ENCODE measurements at places on chromosomes 16 and 17.

DNA sequence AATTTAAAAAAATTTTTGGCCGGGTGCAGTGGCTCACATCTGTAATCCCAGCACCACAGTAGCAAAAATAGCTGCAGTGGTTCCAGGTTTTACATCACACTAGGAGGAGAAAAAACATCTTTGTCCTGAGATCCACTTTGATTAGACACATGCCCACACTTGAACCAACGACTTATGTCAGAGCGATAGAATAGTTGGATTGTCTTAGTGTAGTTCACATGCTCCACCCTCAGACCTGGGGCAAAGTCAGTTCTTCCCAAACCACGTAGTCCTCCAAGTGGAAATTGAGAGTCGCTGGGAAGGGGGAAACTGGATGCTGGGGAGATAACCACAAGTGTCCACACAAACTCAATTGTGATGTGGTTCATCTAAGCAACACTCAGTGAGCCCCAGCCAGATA lies 11.4 kb upstream of the ITGAM start:
- no peak for DNase-seq

DNA sequence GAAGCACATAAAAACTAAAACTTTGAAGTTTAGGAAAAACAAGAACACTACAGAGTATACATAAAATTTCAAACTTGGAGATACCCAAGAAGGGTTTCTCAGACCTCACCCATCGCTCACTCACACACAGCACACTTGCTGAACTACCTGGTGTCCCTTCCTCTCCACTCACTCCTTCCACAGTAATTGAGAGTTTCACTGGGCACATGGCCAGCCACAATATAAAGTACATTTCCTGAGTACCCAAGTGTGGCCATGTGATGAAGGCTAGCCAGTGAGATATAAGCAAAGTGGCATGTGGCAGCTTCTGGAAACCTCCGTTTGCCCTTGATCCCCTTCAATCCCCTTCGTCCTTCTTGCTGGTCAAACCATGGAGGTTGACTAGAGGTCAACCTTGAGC lies 11.9 kb downstream of the TOX3 start:
- no peak for DNase-seq

DNA sequence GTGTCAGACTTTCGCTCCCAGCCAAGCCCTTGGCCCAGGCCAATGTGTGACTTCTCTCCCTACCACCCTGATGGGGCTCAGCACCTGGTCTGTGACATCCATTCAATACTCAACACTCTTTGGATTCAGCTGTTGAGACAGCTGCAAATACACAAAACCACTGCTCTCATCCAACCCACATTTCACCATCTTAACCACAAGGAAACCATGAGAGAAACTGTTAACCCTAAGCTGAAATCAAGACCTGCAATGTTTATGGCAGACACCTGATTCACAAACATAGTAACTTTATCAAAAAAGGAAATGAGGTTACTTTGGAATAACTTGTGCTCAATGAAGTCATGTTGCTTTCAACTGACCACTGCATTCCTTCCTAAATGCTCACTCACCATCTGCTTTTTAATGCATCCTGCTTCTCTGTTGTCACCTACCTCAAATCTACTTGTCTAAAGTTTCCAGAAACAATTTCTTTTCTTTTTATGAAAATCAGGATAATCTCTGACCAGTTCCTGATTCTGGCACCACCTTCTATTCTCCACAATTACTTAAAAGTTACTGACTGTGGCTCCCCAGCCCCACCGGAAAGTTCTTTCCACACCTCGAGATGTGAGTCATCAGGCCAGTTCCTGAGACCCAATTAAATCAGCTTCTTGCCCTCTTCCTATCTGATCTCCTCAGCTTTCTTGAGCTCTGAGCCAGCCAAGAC lies 88.2 kb downstream of the NOG start:
- peak; percentile 71 for DNase-seq

- DNase-seq: no peak
Observed at GRCh38 chr17:80936218-80936617, 55.4 kb upstream of the CHMP6 start.

DNA sequence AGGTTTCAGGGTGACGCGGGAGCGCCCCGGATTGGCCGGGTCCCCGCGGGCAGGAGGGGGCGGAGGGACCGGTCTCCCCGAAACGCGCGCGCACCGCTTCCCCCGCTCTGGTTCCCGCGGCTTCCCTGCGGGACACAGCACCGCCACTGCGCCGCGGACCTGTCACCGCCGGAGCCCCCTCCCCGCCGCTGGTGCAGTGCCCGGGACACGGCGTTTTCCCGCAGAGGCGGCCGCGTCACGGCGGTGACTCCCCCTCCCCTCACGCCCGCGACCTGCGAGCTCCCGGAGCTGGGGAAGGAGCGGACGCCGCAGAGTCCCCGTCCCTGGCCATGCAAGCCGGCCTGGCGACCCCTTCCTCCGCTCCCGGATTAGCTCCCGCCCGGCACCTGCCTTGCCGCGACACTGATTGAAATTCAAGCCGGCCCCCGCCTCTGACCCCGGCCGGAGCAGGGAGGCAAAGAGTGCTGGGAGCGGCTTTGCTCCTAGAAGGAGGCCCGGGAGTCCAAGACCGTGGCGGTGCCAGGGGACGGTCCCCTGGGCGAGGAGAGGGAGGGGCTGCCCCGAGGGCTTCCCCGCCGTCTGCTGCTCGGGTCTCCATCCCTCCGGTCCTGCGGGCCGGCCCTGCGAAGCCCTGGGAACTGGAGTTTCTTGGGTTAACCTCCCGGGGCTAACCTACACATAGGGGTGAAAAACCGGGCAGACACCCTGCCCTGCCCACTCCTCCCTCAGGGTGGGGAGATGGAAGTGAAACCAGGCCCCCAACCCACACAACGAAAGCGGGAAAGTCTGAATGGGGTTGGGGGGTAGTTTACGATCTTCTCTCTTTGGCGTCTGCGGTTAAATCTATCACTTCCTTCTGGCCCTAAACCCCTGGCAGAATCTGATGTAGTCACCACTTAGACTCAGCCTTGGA lies 1.0 kb downstream of the RHBDL3 start:
- no peak for DNase-seq

GRCh38 chr17:73952480-73953205 lies 250.8 kb upstream of the RPL38 start:
- no peak for DNase-seq

DNA sequence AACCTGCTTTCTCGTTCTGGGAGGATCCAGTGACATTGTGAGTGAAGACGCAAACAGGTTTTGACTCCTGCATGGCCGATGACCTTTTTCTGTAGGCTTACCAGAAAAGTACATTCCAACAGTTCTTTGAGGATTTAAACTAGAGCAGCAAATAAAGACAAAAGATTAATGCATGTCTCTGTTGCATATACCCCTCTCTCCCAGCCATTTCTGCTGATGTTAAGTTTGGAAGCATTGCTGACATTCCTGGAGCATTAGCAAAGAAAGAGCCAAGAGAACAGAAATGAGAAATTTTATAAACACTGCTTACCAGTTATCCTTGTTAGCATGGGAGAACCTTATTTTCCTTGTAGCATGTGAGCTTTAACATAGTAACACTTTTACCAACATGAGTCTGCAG lies 49.3 kb downstream of the SIAH1 start:
- no peak for DNase-seq

DNA sequence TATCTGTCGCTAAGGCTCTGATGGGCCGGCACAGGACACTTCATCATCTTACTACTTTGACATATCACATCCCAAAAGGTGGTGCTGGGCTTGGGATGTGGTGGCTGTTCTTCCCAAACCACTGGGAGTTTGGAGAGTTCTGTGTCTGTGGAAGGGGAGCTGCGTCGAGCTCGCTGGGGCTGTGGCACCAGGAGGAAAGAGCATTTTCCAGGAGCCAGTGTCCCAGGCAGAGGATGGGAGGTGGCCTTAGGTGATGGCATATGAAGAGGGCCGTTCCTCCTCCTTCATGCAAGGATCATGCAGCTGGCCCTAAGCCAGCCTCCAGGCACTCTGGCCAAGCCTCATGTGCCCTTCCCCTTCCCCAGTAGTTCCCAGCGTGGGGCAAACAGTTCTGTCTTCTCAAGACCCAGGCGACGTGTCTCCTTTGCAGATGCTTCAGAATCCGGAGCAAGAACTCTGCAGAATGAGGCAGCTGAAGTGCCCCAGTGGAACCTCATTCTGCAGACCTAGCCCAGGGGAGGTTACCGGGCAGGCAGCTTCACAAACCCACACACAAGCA lies 89.4 kb upstream of the TNRC6C start:
- no peak for DNase-seq

DNA sequence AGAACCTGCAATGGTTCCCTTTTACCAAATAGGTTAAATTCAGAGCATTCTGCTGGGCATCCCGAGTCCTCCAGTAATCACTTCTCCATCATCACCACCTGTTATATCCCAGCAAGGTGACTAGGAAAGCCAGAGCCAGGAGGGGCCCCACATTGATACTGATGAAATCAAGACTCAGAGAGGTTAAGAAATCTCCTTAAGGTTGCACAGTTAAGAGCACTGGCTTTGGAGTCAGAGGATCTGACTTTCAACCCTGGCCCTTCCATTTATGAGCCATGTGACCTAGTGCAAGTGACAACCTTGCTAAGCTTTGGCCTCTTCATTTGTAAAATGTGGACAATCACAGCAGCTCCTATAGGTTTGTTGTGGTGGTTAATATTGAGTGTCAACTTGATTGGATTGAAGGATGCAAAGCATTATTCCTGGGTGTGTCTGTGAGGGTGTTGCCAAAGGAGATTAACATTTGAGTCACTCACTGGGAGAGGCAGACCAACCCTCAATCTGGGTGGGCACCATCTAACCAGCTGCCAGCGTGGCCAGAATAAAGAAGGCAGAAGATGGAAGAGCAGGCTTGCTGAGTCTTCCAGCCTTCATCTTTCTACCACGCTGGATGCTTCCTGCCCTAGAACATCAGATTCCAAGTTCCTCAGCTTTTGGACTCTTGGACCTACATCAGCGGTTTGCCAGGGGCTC lies 194.2 kb upstream of the ASIC2 start:
- DNase-seq: no peak

Measured in MCF 10A (cell line).